Common myeloid progenitor, CD34-positive (primary cell): ENCODE measurements at places on chromosomes 1 and 21.

DNA sequence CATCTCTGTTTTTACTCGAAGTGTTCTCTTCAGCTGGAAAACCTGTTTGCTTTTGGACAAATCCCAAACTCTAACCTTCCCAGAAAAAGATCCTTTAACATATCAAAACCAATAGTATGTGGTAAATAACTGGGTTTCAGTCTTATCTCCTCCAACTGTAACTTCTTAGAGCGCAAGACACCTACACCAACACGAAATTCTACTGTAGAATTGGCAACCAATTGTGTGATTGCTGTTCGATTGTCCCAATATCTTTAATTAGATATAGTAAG, 5.8 kb upstream of the MPZL1 start:
- peaks cover 7% of the 10 kb centered on the region for H3K4me1 ChIP-seq
- no peaks in the 10 kb centered on the region for H3K27me3 ChIP-seq
- no peaks in the 10 kb centered on the region for H3K36me3 ChIP-seq
- H3K4me3 ChIP-seq, result peak overlapping the region; percentile 90
- DNase-seq, result no peak
- H3K27ac ChIP-seq, result peak overlapping the region; percentile 83

DNA sequence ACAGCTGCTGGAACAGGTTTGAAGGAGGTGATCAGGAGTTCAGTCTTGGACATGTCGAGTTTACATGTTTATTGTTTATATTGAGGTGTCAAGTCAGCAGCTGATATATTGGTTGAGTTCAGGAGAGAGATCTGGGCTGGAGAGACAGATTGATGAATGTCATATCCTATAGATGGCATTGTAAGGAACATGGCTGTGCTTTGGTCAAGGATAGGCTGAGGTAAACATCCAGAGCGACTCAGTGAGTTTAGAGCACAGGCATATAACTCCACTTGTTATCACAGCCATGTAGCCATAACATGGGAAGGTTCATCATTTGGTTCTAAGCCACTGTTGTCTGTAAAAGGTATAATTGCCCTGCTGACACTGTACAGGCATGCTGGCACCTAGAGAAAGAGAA, 5.5 kb upstream of the MYOCOS start:
- H3K36me3 ChIP-seq, result no peaks in the 10 kb centered on the region
- no peak for DNase-seq
- no peak overlapping the region for H3K4me3 ChIP-seq
- H3K27me3 ChIP-seq, result no peaks in the 10 kb centered on the region
- H3K4me1 ChIP-seq, result no peaks in the 10 kb centered on the region
- no peak overlapping the region for H3K27ac ChIP-seq

GRCh38 chr1:245829194-245829593, 674.4 kb downstream of the KIF26B start:
- no peaks in the 10 kb centered on the region for H3K27me3 ChIP-seq
- no peaks in the 10 kb centered on the region for H3K4me1 ChIP-seq
- no peak overlapping the region for H3K27ac ChIP-seq
- H3K4me3 ChIP-seq, result no peak overlapping the region
- no peaks in the 10 kb centered on the region for H3K36me3 ChIP-seq

DNA sequence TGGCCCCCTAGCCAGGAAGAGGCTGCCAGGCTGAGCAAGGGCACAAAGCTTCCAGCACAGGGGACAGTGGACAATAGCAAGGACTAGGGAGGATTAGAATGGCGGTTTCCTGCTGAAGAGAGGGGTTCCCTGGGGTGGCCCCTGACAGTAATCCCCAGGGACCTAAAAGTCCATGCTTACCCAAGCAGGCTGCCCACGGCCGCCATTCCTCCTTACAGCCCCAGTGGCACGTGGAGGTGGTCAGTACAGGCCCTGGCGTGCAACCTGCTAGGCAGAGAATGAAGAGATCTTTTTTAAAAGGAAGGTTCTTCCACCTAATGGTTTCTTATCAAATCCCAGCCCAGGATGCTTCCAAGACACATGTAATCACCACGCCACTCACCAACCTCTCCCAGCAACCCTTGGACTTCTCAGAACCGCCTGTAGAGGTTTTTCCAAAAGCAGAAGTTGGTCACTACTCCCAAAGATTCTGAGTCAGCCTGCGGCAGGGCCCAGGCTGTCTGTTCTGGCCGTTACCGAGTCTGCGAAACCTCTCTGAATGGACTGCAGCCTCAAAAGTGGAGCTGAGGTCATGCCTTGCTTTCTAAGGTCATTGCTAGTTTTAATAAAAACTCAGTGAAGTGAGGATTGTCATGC, 926 bp downstream of the MRPL55 start:
- peak overlapping the region; percentile 96 for H3K4me3 ChIP-seq
- H3K36me3 ChIP-seq, result no peaks in the 10 kb centered on the region
- DNase-seq, result no peak
- H3K4me1 ChIP-seq, result peaks cover 13% of the 10 kb centered on the region

- no peak for DNase-seq
- peaks cover 6% of the 10 kb centered on the region for H3K27me3 ChIP-seq
- H3K27ac ChIP-seq, result no peak overlapping the region
- H3K4me3 ChIP-seq, result no peak overlapping the region
These were observed 921 bp upstream of the ASCL5 start for GRCh38 chr1:201127755-201128455.

GRCh38 chr1:215482079-215482478, 85.0 kb upstream of the KCTD3 start:
- no peak for DNase-seq
- H3K36me3 ChIP-seq, result no peaks in the 10 kb centered on the region
- H3K4me3 ChIP-seq, result no peak overlapping the region
- H3K27me3 ChIP-seq, result no peaks in the 10 kb centered on the region
- H3K27ac ChIP-seq, result no peak overlapping the region

- H3K4me1 ChIP-seq, result no peaks in the 10 kb centered on the region
- H3K27me3 ChIP-seq, result no peaks in the 10 kb centered on the region
- H3K4me3 ChIP-seq, result no peak overlapping the region
- H3K36me3 ChIP-seq, result peaks cover 15% of the 10 kb centered on the region
These were observed 18.4 kb downstream of the RUNX3 start for GRCh38 chr1:24911651-24912155.

- no peaks in the 10 kb centered on the region for H3K27me3 ChIP-seq
- H3K4me1 ChIP-seq, result no peaks in the 10 kb centered on the region
- H3K27ac ChIP-seq, result no peak overlapping the region
- no peaks in the 10 kb centered on the region for H3K36me3 ChIP-seq
These were observed 37.6 kb downstream of the ELF3 start for GRCh38 chr1:202047977-202048376.

DNA sequence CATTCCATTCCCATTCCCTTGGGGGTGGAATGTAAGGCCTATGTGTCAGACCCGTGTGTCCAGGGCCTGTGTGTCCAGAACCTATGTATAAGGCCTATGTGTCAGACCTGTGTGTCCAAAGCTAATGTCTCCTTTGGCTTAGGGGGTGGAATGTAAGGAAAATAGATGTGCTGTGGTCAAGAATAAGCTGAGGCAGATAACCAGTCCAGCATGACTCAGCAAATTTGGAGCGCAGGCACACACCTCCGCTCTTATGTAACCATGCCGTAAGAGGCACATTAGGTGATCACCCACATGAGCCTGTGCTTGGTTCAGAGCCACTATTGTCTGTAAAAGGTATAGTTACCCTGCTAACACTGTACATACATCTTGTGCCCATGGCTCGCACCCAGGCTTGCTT, 150.8 kb upstream of the SGIP1 start:
- no peaks in the 10 kb centered on the region for H3K36me3 ChIP-seq
- H3K27ac ChIP-seq, result no peak overlapping the region
- no peaks in the 10 kb centered on the region for H3K27me3 ChIP-seq
- H3K4me3 ChIP-seq, result no peak overlapping the region

DNA sequence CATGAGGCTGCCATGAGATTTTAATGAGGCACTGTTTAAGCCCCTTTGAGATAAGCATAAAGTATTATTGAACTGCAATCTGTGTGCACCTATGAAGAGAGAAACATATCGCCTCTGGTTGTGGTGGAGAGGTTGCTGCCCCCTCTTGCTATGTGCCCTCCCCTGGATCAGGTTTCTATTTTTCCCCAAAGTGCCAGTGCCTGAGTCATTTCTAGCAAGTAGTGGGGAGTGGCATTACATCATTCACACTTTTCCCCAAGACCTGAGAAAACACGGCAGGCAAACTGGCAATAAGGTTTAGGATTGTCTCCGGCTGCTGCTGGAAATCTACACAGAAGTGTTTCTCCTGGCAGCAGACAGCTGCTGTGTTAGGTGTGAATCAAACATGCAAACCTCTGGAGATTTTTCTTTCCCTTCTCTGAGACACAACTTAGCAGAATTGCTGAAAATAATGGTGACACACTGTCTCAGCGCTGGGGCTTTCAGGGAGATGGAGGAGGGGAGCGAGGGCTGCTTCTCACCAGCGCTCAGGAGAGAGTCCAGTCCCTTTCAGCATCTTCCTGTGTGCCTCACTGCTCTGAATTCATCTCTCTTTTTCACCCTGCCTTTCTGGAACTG, 13.7 kb upstream of the RGS16 start:
- no peak for DNase-seq
- H3K4me3 ChIP-seq, result no peak overlapping the region
- peaks cover 28% of the 10 kb centered on the region for H3K27me3 ChIP-seq
- H3K4me1 ChIP-seq, result peaks cover 33% of the 10 kb centered on the region

DNA sequence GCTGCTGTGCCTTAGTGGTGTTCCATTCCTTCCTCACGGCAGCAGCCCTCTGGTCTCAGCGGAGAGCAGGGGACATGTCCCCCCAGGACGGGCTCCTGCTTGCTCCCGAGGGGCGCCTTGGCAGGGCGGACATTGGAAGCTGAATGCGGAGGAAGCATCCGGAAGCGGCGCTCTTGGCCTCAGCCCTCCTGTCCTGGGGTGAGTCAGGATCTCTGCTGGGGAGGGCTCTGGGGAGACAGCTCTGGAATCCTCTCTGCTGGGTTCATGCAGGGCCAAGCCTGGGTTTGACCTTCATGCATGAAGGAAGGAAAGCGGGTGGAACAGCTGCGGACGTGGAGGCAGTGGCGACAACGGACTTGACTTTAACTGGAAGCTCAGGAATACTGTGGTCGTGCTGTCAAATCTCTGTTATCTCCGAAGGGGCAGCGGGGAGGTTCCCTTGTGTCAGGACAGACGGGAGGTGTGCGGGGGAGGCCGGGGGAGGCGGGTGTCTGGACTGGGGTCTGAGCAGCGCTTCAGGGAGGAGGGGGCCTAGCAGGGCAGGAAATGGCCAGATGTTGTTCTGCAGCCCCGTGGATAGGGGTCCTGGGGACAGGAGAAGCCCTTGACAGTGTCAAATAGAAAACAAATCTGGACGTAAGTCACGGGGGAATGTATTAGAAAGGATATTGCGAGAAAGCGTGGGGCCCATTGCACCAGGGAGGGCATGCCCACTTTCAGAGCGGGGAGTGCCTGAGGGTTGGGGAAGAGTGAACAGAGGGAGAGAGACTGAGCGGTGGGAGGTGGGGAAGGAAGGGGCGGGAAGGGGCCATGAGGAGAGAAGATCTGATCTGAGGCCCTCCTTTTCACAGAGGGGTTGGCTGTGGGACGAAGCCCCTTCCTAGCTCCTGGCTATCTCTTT, 26.6 kb downstream of the CRYAA start:
- no peak for DNase-seq
- no peak overlapping the region for H3K4me3 ChIP-seq
- H3K27me3 ChIP-seq, result peaks cover 2% of the 10 kb centered on the region
- no peaks in the 10 kb centered on the region for H3K4me1 ChIP-seq
- H3K36me3 ChIP-seq, result no peaks in the 10 kb centered on the region

DNA sequence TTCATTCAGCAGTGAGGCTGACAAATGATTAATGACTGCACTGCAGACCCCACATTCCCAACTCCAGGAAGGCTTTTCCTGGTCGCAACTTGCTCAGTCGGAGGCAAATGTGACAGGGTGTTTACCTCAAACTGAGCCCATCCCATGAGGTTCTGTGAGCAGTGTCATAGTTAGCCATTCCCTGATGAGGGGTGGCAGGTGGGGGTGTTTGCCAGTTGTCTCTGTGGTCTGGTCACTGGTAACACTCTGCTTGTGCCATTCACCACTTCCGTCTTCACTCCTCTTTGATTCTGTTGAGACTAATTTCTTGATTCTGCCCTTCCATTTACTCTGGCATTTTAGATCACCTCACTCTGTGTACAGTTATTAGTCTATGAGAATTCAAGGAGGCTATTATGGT, 73.5 kb downstream of the NOS1AP start:
- H3K27me3 ChIP-seq, result no peaks in the 10 kb centered on the region
- peaks cover under 1% of the 10 kb centered on the region for H3K4me1 ChIP-seq
- DNase-seq, result no peak
- no peak overlapping the region for H3K27ac ChIP-seq
- H3K4me3 ChIP-seq, result no peak overlapping the region

DNA sequence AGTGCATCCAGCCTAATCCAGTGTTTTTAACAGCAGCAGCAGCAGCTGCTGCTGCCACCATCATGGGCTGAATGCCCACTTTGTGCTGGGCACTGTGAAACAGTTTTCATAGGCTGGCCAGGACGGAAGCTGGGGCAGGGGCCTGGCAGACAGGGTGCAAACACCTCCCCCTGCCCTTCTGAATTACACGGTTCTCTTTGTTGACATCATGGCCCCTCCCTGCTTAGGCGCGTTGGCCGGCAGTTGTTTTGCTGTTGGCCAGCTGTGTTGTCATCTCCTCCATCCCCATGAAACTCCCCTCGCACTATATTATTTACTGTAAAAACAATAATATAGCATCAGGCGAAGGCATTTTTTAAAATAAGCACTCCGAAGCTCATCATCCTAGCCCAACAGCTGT, 33.1 kb downstream of the PTPRU start:
- peaks cover 12% of the 10 kb centered on the region for H3K27me3 ChIP-seq
- no peaks in the 10 kb centered on the region for H3K4me1 ChIP-seq
- H3K36me3 ChIP-seq, result no peaks in the 10 kb centered on the region
- DNase-seq, result no peak
- no peak overlapping the region for H3K4me3 ChIP-seq

- H3K27ac ChIP-seq, result no peak overlapping the region
- H3K27me3 ChIP-seq, result peaks cover 54% of the 10 kb centered on the region
- H3K4me1 ChIP-seq, result no peaks in the 10 kb centered on the region
- peak; percentile 14 for DNase-seq
- no peak overlapping the region for H3K4me3 ChIP-seq
These were observed 52.7 kb downstream of the VWA5B1 start for GRCh38 chr1:20343149-20343937.

DNA sequence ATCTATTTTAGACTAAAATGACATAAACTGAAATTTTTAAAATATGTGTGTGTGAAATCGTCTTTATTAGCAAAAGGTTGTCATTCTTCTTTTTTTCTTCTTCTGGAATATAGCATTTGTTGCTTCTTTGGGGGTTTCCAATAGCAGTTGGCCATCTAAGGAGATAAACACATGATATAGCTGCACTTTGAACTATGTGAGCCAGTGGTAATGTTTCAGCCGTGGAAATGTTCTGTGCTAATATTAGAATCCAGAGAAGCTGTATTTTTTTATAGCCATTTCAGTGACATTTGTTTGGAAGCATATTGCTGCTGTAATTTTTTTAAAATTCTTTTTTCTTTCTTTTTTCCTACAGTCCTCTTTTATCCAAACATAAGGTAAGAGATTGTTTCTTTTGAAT, 75.1 kb downstream of the CNST start:
- H3K4me1 ChIP-seq, result no peaks in the 10 kb centered on the region
- H3K36me3 ChIP-seq, result peaks cover 57% of the 10 kb centered on the region
- H3K4me3 ChIP-seq, result no peak overlapping the region
- H3K27ac ChIP-seq, result no peak overlapping the region

DNA sequence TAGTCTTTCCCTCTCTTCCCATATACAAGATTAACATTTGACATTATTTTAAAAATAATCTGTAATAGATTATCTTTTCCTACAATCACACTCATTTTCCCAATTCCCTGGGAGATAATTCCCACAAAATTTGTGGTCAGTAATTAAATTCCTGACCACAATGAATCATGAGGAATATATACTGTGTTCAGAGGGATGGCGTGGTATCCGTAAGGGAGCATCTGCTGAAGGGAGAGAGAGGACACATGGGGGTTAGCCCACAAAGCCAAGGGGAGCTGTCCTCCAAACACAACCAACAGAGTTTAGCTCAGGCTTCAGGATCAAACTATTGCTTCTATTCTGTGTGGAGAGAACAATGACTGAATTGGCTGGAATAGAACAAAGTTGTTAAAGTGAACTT, 57.1 kb upstream of the PPP2R5A start:
- H3K36me3 ChIP-seq, result no peaks in the 10 kb centered on the region
- H3K4me3 ChIP-seq, result no peak overlapping the region
- peaks cover 7% of the 10 kb centered on the region for H3K4me1 ChIP-seq
- H3K27me3 ChIP-seq, result no peaks in the 10 kb centered on the region
- no peak overlapping the region for H3K27ac ChIP-seq
